ENCODE measurements at places on chromosomes 4 and X.

DNA sequence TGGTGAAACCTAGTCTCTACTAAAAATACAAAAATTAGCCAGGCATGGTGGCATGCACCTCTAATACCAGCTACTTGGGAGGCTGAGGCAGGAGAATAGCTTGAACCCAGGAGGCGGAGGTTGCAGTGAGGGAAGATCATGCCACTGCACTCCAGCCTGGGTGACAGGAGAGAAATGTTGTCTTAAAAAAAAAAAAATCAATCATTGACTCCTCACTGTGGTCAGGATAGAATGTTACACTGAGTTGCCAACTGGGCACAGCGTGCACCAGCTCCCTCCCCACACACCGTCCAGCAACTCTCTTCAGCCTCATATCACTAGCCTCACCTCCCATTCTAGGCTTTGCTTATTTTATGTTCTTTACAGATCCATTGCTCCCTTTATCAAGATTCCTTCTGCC is 79.5 kb downstream of the CHRNA9 start:
- no peak for DNase-seq

GRCh38 chr4:184972991-184973390 is 45.3 kb upstream of the HELT start:
- DNase-seq, result no peak

GRCh38 chrX:148784856-148785255 is 284.4 kb downstream of the AFF2 start:
- DNase-seq, result no peak

- DNase-seq, result no peak
Observed at GRCh38 chrX:81392396-81392795, 190.5 kb downstream of the SH3BGRL start.

DNA sequence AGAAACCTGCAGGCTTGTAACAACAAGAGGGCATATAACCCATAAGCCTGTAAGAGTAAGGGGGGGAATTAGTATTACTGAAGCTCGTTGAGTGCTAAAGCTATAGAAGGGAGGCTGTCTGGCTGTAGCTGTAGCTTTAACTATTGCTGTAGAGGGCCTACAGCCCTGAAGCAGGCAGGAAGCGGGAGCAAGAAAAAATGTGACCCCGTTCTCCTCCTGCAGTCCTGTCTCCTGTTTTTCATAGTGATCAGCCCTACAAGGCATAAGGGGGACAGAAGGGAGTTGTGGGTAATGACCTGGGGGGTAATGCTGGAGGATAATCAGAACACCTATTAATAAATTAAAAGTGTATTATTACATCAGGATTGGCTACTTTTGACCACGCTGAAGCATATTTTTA is 206.9 kb upstream of the MAB21L2 start:
- no peak for DNase-seq

GRCh38 chrX:124679199-124679598 is 332.8 kb downstream of the SH2D1A start:
- DNase-seq, result no peak

DNA sequence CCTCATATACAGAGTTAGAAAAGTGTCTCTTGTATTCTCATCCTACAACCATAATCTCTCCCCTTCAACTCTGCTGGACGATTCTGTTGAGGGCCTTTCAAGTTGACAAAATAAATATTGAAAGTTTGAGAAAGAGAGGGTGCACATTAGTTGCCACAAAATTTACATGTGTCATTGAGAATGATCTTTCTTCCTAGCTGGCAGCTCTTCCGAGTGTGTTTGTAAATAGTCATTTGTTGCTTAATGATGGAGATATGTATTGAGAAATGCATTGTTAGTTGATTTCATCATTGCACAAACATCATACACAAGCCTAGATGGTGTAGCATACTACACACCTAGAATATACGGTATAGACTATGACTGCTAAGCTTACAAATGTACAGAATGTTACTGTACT is 632.8 kb upstream of the AMOT start:
- no peak for DNase-seq

- DNase-seq, result peak; percentile 41
Observed at GRCh38 chrX:153981771-153982533, 9.4 kb downstream of the TMEM187 start.

GRCh38 chr4:110008540-110008939 is 95.9 kb downstream of the EGF start:
- DNase-seq, result no peak

- no peak for DNase-seq
Observed at GRCh38 chrX:18010253-18010652, 149.2 kb upstream of the RAI2 start.

- DNase-seq, result no peak
Observed at GRCh38 chr4:61514991-61515390, 314.9 kb downstream of the ADGRL3 start.

DNA sequence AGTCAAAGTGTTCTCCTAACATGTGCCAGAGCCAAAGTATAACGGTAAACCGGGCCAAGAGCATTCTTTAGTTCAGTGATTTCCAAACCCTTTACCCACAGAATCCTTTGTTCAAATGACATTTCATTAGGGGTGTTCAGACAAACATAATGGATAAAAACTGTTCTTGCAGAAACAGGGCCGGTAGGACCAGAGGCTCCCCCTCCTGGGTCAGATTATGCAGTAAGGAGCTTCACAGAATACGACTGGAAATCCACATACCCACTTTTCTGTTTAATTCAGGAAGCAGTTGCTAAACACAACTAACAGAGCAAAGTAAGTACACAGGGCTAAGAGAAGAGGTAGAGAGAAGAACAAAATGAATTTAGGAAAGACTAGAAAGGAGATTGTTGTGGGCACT is 46.6 kb upstream of the TMEM184C start:
- DNase-seq, result no peak

DNA sequence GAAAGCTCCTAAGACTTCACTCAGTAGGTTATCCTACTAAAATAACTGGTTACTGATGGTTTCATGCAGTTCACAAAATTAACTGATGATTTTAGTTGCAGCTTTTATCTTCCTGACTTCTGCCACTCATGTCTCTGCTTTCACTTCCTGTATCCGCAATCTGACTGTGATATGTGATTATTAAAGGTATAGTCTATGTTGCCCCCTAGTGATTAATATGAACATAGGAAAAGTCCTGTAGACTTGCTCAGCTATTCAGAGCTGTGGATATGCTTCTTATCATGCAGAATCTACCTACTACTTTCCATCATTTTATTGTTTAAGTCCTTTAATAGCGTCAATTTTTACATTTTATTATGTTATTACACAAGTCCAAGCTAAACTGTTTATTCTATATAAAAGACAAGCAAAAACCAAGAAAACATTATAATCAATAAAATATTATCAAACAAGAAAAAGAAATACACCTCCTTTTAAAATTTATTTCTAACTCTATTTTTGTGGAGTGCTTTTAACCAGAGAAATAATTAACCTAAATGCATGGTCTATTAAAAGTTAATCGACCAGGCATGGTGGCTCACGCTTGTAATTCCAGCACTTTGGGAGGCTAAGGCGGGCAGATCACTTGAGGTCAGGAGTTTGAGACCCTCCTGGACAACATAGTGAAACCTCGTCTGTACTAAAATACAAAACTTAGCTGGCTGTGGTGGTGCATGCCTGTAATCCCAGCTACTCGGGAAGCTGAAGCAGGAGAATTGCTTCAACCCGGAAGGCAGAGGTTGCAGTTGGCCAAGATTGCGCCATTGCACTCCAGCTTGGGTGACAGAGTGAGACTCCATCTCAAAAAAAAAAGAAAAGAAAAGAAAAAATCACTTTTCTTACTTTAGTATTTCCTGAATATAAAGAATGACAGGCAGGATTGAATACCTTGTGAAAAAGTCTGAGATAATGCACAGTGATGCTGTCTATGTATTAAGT is 40.4 kb upstream of the TLR2 start:
- no peak for DNase-seq

DNA sequence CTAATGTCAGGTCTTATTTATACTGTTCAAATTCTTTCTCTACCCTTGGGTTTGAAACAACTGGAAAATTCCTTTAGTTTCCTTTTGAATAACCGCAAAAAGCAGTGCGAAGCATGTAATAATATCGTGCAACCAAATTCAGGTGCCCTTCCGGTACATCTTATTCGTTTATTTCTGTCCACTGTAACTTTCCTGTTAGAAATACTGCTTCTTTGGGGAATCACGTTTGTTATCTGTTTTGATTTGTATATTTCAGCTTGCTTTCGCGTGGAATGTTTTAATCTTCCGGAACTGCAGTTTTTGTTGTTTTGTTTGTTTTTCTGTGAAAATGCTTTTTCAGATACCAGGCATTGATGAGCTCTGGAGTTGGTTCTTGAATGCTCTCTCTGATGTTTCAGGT is 85.7 kb upstream of the HPRT1 start:
- DNase-seq, result no peak

GRCh38 chr4:85448906-85449890 is 25.8 kb upstream of the ARHGAP24 start:
- DNase-seq, result no peak

- DNase-seq, result no peak
Observed at GRCh38 chr4:162364651-162365050, 200.9 kb upstream of the FSTL5 start.

- no peak for DNase-seq
Observed at GRCh38 chr4:57220734-57221133, 110.5 kb upstream of the IGFBP7 start.

DNA sequence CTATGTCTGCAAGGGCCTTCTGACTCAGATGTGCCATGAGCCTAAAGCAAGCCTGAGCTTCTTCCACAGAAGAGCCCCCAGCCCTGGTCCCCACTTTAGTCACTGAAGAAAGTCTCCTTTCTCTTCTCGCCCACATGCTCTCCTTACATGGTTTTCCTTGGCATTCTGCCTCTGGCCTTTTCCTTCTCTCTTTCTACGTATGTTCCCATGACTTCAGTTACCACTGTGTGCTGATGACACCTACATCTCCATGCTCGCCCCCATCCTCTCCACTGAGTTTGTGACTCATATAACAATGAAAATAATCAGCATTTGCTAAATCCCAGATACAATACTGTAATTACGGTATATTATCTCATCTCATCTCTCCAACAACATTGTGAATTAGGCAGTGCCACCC is 149.3 kb downstream of the AMMECR1 start:
- DNase-seq, result no peak

DNA sequence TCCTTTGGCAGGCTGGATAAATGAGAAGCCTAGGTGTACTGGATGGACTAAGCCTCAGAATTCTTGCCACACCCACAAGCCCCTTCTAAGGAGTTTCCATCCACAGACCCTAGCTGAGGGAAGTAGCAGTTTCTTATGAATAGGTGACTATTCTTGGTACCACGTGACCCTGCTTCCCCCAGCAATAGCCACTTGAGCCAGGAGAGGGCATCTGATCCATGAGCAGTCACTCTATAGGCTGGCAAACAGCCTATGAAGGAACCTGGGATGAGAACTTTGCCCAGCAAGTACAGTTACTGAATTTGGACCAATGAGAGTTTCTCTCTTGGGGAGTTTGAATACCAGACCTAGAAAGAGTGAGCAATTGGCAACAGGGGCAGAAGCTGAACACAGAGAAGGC is 84.0 kb downstream of the RTL9 start:
- DNase-seq, result no peak

- DNase-seq, result no peak
Observed at GRCh38 chr4:182429896-182430295, 186.7 kb downstream of the TENM3 start.

DNA sequence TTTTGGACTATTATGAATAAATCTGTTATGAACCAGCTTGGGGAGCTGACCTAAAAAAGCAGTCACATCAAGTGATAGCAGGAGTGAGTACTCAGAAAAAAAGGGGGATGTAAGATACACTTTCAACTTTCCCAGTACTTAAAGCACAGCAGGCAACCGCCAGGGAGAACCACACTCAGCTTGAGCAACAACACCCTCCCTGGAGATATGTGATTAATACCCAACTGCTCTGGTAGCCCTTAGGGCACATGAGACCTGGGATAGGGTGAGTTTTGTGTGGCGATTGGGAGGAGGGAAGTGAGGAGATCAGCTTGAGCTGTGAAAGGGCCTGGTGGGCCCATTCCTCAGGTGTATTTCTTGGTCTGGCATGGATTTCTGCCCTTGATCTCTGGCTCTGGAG is 220.3 kb upstream of the SFRP2 start:
- DNase-seq, result no peak
